ENCODE measurements at places on chromosomes 11 and 22.

GRCh38 chr22:19855504-19856409, 1.1 kb upstream of the GNB1L start:
- DNase-seq: no peak

- DNase-seq: no peak
Observed at GRCh38 chr11:11969380-11970215, 38.8 kb downstream of the DKK3 start.

GRCh38 chr11:2443881-2444820, at the start of gene TRPM5:
TRPM5 (minus strand) TSS chr11:2444514; CDS start chr11:2423036, 21,478 bp downstream.
- no peak for DNase-seq

DNA sequence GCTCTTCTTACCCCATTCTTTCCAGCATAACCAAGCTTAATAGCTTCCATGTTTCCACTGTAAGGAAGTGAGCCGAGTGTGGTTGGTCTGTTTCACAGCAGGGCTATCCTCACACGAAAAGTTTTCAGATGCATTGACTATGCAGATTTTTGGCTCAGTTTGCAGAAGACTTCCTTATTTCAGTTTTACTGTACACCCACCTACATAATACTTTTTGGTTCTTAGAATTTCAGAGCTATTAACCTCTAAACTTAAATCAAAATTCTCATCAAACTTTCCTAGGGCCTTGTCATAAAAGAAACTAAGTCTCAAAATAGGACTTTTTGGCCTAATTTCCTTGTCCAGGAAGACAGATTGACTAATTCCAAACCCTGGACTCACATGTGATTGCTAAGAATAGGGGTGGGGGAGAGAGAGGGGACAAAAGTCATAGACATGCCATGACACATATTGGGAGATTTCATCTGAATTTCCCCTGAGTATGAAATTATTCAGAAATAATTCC, 7.3 kb upstream of the EHF start:
- no peak for DNase-seq

DNA sequence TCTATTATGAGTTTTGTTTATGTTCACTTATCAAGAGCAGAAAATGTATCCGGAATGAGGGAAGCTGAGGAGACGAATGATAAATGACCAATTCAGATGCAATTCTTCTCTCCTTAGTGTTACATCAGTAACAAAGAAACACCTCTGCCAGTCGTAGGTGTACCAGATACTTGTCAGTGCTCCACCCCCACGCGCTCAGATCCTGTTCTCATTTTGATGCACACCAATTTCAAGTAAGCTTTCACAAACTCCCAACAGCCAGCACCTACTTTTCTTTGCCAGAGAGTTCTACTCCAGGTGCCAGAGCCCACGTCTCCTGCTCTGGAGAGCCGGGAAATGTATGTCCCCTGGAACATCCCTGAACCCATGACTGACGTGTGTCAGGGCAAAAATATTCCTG, 43.7 kb downstream of the OR8B12 start:
- DNase-seq: no peak

GRCh38 chr11:44179173-44179572, 83.7 kb downstream of the EXT2 start:
- DNase-seq: no peak

GRCh38 chr11:64059339-64060140, 23.8 kb downstream of the FLRT1 start:
- DNase-seq: no peak

- no peak for DNase-seq
Observed at GRCh38 chr11:1283906-1284305, 25.5 kb downstream of the TOLLIP start.

GRCh38 chr11:69587454-69588090, 53.4 kb upstream of the CCND1 start:
- no peak for DNase-seq

Data from D721Med (cell line).